Esophagus mucosa (tissue), 1 donor: ENCODE measurements at places on chromosomes 7 and 10.

DNA sequence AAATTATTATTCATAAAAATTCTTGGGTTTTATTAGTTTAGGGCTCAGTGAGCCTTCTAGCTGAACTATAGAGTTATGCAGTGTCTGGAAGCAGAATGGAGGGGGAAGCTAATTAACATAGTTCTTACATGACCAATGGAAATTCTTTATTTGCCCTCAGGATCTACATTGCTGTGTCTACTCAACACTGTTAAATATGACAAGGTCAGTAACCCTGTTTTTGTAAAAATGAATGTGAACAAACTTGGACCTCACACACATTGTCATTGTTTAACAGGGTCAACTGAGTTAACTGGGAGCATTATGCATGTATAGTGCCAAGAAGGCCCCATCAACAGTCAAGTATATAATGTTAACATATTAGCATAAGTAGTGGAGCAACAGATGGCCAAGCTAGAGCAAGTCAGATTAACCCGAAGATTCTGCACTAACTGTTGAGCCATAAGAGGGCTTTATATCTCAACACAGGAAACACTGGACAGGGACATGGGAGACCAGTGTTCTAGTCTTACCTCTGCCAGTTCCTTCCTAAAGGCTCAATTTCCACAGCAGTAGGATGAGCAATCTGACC is 122.5 kb upstream of the SEM1 start:
- no peak for ATAC-seq

GRCh38 chr10:113713640-113713982 is 33.9 kb downstream of the CASP7 start:
- ATAC-seq: peak; percentile 56

GRCh38 chr7:39238234-39238869 is 260.6 kb downstream of the POU6F2 start:
- no peak for ATAC-seq

GRCh38 chr10:104648421-104648820 is 7.3 kb downstream of the SORCS3 start:
- ATAC-seq: no peak

DNA sequence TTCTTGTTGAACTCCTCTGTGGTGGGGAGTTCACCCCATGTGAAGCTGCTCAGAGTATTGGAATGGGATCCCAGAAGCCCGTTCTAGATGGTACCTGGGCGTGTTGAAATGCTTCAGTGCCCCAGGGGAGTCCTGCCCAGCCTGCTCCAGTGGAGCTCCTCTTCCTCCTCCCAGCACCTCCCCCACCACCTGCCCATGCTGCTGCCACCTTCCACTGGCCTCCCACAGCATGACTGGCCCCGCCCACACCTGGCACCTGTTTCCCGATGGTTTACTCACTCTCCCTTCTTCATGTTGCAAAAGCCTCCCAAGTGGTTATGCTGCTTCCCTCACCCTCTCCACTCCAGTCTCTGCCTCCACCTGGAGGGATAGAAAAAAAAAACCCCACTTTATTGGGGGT is 32.2 kb upstream of the PCBD1 start:
- ATAC-seq: peak; percentile 92

GRCh38 chr7:71682181-71682580 is 550.2 kb downstream of the GALNT17 start:
- ATAC-seq: no peak
